ENCODE measurements at places on chromosomes 6 and 20.

GRCh38 chr6:158041370-158041769 is 59.7 kb downstream of the SYNJ2 start:
- no peak for DNase-seq

DNA sequence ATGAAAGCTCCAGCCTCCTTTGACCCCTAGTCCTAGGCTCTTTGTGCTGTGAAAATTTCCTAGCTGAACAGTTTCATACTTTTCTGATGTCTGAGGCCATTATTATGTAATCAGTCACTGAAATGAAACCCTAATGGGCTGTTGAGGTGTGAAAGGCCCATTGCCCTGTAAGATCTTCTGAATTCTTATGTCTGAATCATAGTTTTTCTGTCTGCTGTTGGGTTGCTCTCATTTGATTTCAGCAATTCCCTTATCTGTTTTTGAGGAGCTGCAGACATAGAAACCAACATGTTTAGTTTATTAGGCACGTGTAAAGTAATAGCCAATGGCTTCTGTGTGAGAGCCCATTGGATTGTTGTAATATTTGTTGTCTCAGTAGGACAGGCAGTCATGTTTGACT is 118.1 kb downstream of the EYA4 start:
- no peak for DNase-seq

GRCh38 chr6:70412252-70413113 is 825 bp upstream of the FAM135A start:
- no peak for DNase-seq

DNA sequence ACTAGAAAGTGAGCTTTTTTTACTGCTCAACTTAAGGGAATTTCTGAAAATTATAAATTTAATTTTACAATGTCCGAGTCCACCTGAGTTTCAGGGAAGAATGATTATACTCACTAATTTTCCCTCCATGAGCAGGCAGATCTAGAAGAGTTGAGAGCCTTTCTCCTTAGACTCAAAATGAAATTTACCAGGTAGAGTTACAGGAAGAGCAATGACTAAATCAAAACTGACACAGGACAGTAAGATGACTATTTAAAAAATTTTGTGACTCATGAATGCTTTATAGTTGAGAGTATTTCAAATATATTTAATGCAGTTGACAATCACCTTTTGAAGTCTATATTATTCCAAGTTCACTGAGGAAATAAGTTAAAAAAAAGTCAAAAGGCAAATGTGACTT is 198.1 kb upstream of the NRSN1 start:
- DNase-seq: no peak

- peak; percentile 62 for DNase-seq
Observed at GRCh38 chr20:45779011-45779915, 12.4 kb downstream of the WFDC3 start.

DNA sequence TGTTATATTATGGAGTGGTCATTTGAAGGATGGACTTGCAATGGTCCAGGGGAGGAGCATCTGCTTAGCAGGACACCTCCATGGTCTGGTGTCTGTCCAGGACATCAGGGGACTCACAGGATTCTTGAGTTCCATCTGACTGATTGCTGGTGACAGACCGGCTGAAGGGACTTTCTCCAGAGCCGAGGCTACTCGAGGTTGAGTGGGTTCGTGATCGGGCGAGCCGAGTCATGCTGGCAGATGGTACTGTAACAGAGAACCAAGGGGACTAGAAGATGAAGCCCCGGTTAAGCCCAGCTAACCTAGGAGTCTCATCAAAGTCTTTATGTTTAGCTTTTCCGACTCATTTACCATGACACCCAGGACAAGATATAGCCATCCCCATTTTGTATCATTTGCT is 7.5 kb upstream of the SLA2 start:
- DNase-seq: peak; percentile 32

GRCh38 chr6:110392727-110393126 is 22.6 kb downstream of the DDO start:
- DNase-seq: no peak

GRCh38 chr6:24667378-24667803 is 514 bp downstream of the ACOT13 start:
- DNase-seq: no peak

- no peak for DNase-seq
Observed at GRCh38 chr20:575230-575629, 31.6 kb upstream of the CSNK2A1 start.

GRCh38 chr20:38633577-38634093 is 32.0 kb downstream of the ARHGAP40 start:
- DNase-seq: peak; percentile 85

DNA sequence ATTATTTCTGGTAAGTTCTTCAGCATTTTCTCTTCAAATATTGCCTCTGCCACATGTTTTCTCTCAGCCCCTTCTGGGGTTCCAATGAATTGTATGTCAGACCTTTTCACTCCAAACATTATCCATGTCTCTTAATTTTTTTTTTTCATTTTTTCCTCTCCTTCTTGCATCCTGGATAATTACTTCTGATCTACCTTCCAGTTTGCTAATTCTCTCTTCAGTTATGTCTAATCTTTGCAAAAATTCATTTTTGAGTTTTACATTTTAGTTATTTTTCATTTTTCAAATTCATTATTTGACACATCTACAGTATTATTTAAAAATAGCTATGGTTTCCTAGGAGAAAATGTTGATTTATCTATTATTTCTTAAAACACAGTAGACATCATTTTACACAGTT is 271.7 kb downstream of the TFAP2B start:
- no peak for DNase-seq

DNA sequence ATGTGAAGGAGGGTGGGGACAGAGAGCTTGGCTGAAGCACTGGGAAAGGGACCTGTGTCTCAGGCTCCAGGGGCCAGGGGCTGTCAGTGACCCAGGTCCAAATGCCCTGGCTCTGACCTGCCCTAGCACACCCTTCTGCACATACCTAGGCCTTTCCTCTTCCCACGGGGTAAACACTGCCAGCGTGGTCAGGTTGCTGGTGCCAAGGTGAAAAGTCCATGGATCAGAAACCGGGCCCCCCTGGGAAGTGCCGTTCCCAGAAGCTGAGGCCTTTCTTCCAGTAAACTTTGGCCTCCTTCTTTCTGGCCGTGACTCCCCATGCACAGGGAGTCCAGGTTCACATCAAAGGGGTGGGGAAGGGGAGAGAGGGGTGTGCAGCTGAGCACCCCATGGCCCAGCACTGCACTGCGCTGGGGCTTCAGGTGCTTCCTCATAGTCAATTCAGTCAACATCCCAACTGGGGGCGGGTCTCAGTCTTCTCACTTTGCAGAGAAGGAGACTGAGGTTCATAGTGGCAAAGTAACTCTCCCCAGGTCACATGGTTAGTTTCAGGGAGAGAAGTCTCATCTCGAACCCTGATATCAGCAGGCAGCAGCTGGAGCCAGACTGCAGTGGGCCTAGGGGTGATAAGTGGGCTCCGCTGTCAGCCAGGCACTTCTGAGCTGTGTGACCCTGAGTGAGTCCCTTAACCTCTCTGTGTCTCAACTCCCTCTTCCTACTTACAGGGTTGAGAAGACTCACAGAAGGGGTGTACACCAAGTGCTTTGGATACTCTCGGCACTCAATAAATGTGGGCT is 17.0 kb downstream of the PCK1 start:
- DNase-seq: no peak

- DNase-seq: peak; percentile 67
Observed at GRCh38 chr6:31497531-31498476, at the start of gene MICB. Gene MICB, plus strand, starts transcription at chr6:31498145. Its CDS starts 49 bp downstream, at chr6:31498194.
